Left lung (tissue), 14 donors: ENCODE measurements at places on chromosomes 11 and 22. TPM values are rescaled to one million over a fixed set of nuclear protein-coding genes. Genes with fewer than 3 reads are reported as not detected.

GRCh38 chr11:58395581-58395980 is 11.1 kb downstream of the OR5B3 start:
- no peak for DNase-seq

DNA sequence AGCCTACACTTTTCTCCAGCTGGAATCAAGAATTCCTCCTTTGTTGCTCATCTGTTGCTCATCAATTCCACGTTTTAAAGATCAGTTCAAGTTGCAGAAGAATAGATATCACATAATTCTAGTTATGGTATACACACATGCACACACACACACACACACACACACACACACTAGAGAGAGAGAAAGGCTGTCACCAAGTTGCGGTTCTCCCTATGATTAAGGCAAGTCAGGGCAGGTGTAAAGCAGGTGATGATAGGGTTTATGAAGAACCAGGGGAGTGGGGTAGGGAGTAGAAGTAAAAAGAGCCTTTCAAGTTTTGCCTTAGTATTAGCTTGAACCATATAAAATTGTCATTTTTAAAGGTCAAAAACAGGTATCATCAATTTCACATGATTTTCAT is 31.7 kb upstream of the TMPRSS4 start:
- no peak for DNase-seq

DNA sequence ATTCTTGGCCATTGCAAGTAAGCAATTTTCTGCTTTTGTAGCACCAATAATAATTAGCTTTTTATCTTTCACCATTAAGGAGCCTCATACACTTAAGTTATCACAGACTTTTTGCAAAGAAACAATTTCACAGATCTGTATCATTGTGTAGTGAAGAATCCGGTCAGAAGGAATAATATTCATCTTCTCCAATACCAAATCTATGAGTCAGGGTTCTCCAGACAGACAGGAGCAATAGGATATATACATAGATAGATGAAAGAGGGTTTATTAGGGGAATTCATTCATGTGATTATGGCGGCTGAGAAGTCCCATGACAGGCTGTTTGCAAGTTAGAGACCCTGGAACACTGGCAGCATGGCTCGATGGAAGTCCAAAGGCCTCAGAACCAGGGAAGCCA is 82.9 kb upstream of the UBASH3B start:
- no peak for DNase-seq

GRCh38 chr11:1869427-1870325 is 16.8 kb downstream of the LSP1 start:
- no peak for DNase-seq

The TRIM29 gene
- 0.62 TPM for polyA plus RNA-seq

The INS gene
- not detected for polyA plus RNA-seq

The TMEM191B gene
- polyA plus RNA-seq = 3.9 TPM
